ENCODE measurements at places on chromosomes 1 and 21.

DNA sequence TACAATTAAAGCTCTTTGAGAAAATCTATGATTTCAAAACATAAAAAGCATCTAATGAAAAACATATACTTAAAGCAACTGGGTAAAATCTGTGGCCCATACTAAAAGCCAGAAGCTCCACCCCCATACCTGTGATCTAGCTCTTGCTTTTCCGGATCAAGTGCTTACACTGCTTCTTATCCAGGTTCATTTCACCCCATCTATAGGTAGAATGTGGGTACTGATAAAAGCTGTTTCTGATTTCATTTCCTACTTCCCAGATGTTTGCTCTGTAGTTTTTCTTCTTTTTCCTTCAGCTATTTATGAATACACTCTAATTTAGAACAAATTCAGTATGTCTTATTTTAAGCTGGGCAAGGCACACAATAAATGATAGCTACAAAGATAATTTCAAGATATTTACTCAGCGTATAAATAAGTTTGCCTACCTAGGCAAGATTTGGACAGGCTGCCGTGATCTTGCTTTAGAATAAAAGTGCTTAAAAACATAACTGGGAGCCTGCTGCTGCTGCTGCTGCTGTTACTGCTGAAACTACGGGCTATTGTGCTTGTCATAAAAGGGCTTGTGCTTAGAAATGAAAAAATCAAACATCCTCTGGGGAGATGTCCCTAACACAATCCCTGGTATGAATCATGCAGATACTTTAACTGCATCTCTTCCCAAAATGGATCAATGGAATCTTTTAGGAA is 2.1 kb downstream of the SIPA1L2 start:
- DNase-seq: peak; percentile 65

DNA sequence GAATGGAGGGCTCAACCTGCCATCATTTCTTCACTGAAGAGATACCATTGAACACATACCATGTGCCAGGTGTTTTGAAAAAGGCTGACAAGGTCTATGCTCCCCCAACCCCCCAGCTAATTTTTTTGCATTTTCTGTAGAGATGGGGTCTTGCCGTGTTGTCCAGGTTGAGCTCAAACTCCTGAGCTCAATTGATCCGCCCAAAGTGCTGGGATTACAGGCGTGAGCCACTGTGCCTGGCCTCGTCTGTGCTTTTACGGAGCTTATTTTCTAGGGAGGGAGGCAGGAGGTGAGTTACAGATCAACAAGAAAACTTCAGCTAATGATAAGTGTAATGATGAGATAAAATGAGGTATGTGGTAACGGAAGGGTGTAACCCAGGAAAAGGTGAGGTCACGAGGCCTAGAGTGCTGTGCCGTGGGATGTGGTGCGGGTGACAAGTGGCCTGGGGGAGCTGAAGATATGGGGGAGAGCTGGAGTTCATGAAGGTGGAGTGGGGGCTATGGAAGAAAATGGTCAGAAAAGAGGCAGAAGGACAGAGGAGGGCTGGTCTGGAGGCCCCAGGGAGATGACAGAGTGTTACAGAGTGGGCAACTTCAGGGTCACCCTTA is 28.2 kb downstream of the FAAH start:
- no peak for DNase-seq

- DNase-seq: no peak
Observed at GRCh38 chr1:236066828-236067386, 2.0 kb upstream of the NID1 start.

DNA sequence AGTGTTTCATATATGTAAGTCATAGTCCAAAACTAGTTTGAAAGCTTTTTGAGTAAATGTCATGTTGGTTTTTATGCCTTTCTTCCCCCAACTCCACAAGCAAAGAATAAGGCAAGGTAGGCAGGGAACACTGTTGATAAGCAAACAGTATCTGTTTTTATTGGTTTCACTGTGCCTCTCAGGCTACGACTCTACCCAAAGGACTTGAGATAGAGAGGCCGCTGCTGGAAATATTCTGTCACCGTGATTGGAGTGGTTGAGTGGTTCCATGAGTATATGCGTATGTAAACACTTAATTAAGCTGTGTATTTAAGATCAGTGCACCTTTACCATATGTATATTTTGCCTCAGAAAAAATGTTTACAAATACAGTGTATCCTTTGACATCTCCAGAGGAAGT is 138.1 kb upstream of the KIF26B start:
- peak; percentile 51 for DNase-seq

- DNase-seq: no peak
Observed at GRCh38 chr1:214588963-214589597, 13.9 kb upstream of the CENPF start.

Data from NCI-H2081 (cell line).